Stimulated activated CD4-positive, alpha-beta T cell treated with anti-CD3 and anti-CD28 coated beads, Interleukin-1b, Interleukin-23, amount 100 ng/mL, for 1 hour (primary cell): ENCODE measurements at places on chromosomes 6 and 20.

DNA sequence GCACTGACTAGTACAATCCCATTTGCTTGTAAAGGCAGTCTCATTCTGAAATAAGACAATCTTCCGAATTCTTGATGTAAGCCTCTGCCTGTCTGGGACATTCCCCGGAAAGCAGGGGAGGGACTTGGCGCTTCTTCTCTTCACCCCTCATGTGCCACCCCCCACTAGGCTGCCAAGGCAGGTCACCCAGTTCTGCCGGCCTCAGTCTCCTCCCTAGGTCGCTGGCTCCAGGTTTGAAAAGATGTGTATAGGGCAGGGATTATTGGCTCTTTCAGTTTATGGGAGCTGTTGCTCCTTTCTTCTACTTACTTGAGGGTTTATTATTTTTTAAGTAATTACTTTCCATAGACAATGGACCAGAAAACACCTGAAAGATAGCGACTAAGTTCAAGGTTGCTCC, 158.1 kb upstream of the RPS6KA2 start:
- DNase-seq, result no peak

DNA sequence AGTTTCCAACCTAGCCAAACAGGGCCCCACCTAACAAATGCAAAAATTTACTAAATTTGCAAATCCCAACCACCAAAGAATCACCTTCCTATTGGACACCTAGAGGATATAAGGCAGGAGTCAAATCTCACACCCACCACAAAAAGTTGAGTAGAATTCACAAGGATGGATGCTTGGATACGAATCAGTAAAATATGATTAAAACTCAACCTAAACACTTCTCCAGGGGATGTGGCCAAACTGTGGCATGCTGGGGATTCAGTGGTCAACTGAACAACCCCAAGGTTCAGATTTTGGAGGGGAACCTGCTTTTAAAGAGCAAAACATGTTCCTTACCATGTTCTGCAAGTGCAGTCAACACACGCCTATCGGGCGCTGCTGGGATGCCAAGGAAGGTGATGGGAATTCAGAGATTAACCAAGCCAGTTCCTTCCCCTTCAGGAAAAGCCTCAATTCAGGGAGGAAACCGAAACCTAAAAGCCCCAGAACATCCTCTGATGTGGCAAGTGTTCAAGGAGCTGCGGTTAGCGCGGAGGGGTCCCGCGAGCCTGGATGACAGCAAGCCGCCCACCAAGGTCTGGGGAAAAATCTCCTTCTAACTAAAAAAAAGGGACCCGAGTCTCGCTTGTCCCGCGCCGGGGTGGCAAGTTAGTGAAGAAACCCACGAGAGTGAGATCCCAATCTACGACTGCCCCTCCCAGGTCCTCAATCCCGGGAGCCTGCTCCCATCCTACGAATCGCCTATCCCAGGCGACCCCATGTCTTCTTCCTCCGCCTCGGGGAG, 902 bp downstream of the SAMHD1 start:
- DNase-seq, result no peak

DNA sequence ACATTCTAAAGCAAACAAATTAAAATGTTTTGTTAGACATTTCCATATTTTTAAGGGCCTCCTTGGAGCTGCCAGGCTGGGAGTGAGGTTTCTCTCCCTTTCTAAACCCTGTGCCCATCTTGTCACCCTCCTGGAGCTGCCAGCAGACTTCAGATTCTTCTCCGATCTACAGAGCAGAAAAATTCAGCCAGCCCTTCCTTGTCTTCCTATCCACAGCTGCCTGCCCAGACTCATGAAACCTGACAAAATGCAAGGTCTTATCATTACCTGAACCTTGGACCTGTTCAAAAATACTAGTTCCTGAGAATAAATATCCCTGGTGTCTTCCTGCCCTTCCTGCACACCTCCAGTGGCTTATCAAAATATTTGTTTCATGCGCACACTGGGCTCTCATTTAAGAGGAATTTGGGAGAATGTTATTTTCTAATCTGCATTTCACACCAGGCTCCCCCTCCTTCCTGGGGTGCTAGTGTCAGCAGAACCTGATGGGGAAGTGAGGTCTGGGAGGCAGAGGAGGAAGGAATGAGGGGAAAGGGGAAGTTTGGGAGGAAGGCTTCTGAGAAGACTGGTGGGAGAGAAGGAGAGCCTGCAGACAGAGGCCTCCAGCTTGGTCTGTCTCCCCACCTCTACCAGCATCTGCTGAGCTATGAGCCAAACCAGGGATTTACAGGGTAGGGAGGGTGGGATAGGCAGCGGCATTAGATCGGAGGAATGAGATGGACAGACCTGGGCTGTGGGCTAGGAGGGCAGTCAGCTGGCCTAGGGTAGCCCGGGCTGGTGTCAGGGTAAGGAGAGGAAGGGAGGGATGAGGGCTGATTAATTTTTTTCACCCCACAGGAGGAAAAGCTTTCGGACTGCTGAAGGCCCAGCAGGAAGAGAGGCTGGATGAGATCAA, at the start of gene AIF1:
Gene AIF1 (plus strand): TSS at position 551 of the 895 bp plus-strand sequence. CDS start 96 bp downstream, at position 647.
- no peak for DNase-seq

DNA sequence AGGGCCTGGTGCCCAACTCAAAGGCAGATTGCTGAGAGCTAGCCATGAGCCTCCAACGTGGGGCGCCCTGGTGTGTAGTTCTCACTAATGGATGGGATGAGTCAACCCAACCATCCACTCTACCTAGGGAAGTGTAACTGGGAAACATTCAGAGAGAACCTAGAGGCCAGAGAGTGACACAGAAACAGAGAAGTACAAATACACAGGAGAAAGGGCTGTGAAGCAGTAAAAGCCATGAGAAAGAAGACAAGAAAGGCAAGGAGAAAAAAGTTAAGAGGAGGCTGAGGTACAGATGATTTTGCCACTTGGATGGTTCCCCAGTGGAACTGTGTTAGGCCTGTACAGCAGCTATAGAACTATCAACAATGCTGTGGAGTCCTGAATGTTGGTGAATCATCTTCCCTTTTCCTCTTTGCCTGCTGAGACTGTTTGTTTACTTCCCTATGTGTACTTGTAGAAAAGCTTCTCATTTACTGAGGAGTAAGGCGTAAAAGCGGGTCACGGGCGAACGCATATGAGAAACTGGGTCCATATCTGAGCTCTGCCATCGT, 39.0 kb downstream of the MAN1A1 start:
- DNase-seq, result no peak

- no peak for DNase-seq
Measured at GRCh38 chr20:40677343-40677924, 11.6 kb downstream of the MAFB start.

DNA sequence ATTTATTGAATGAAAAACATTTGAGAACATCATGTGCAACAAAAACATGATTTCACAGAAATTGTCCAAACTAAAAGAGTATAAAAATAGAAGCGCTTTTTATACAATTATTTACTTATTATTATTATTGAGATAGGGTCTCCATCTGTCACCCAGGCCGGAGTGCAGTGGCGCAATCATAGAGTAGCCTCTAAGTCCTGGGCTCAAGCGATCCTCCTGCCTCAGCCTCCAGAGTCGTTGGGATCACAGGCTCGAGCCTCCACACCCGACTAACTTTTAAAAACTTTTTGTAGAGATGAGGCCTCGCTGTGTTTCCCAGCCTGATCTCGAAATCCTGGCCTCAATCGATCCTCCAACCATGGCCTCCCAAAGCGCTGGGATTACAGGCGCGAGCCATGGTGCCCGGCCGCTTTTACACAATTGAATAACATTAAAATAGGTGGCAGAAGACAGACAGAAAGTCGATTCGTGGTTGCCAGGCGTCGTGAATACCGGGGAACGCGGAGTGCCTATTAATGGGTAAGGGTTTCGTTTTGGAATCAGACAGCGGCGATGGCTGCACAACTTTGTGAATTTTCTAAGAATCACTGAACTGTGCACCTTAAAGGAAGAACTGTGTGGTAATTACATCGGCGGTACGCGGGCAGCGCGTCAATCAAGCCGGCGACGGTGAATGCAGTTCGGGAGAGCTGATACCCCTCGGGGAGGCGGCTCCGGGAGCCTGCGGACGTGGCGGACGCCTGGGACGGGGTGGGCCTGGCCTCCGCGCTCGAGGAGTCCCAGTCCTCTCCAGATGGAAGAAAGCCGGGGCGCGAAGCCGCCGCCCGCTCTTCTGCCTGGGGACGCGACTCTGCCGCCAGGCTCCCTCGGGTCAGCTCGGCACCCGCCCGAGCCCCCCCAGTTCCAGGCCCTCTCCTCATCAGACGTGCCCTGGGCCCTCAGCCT, 807 bp downstream of the TBC1D20 start:
- DNase-seq, result no peak

- DNase-seq, result no peak
Measured at GRCh38 chr6:125963817-125964216, 7.2 kb downstream of the HINT3 start.

DNA sequence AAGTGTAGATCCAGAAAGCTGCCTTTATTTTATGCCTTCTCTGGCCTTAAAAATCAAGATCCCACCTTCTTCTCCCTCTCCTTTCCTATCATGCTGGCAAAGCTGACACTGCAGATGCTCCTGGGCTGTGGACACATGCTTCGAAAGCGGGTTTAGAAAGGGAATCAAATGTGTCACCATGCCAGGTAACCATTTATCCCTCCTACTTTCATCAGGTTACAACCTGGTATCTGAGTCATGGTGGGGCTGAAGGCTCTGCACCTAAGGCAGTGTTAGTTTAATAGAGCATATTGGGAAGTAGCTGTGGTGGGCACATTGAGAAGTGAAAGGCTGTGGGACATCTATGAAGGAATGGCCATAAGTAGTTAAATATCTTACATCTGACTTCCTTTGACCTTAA, 69.8 kb downstream of the GJA1 start:
- DNase-seq, result no peak

- DNase-seq, result no peak
Measured at GRCh38 chr6:33589731-33590530, 9.9 kb upstream of the BAK1 start.

GRCh38 chr6:4936681-4937041, 67.2 kb downstream of the RPP40 start:
- DNase-seq, result no peak

DNA sequence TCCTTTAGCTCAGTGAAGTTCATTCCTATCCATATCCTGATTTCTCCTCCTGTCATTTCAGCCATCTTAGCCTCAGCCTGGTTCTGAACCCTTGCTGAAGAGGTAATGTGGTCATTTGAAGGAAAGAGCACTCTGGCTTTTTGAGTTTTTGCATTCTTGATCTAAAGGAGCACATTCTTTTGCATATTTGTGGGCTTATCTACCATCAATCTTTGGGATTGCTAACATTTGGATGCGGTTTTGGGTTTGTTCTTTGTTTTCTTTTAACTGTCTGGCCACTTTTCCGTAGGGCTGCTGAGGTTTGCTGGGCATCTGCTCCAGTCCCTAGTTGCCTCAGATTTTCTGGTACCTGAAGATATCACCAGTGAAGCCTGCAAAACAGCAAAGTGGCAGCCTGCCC, 238.3 kb downstream of the EPM2A start:
- DNase-seq, result no peak

- no peak for DNase-seq
Measured at GRCh38 chr6:50116797-50117542, 67.2 kb upstream of the DEFB112 start.

DNA sequence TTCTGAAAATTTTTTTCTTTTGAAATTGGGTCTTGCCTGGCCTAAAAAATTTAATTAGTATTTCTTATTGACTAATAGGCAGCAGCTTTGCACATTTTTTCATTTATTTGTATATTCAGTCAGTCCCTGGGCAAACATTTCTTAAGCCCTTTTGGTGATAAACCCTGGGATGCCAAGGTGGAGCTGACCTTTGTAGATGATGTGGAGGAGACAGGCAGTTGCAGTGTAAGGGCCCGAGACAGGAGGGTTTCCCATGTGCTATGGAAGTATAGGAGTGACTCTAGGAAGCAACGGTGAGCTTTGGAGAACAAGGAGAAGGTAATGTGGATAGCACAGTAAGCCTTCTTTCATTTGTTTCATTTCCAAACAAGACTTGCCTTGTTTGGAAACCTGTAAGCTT, 3.5 kb downstream of the MYBL2 start:
- DNase-seq, result no peak

GRCh38 chr20:35012227-35013069, 56.8 kb downstream of the MYH7B start:
- no peak for DNase-seq

DNA sequence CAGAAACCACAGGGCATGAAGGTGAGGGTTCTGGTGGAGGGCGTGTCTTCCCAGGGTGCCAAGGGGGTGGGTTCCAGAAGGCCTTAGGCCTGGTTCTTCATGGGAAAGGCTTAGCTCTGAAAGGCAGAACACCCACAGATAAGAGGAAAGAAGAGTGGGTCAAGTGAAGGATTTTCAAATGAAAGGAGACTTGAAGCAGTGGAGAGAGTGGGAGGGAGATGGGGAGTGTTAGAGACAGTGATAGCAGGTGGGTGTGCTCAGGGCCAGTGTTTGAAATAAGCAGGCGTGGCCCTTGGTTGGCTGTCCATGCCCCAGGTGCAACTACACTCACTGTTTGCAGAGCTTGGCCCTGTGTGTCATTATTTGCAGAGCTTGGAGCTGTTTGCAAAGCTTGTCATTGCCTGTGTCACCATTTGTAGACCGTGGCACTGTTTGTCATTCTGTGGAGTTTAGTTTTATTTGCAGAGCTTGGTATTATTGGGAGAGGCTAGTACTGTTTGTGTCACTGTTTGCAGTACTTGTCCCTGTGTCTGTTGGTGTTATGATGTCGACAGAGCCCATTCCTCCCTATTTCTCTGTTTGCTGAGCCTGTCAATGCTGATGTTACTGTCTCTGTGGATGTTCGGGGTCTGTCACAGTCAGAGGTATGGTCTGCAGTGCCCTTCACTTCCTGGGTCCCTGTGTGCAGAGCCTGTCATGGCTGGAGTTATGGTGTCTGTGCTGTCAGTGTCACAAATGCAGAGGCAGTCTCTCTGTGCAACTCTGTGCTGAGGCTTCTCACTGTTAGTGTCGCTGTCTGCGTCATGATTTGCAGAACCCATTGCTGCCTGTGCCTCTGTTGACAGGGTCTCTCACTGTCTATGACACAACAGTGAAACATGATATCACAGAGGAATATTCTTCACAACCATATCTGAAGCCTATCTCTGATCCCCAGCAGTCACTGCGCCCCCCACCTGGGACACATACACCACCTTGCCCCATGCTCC, 127.7 kb upstream of the LRFN2 start:
- DNase-seq, result no peak

GRCh38 chr6:83008626-83009025, 57.0 kb downstream of the UBE3D start:
- DNase-seq, result no peak

DNA sequence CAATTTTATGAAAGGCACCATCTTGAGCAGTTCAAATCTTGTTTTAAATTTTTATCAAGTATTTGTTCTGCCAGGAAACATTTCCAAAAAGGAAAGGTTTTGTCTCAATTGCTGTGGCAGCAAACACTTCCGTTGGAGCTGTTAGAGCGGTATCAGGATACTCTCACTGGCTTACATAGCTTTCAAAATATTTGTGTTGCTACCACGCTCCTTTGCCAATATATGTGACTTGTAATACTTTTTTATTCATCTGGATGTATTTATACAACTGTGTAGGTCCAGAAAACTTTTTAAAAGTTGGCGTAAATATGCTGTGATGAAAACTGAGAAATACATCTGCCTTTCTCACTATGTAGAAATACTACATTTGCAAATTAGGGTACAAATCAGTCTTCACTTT, 37.8 kb upstream of the NHSL1 start:
- DNase-seq, result no peak

GRCh38 chr6:54107470-54108090, 3.7 kb upstream of the MLIP start:
- DNase-seq, result no peak

GRCh38 chr20:10591946-10592521, 81.8 kb downstream of the JAG1 start:
- DNase-seq, result no peak
